Stimulated activated naive CD4-positive, alpha-beta T cell treated with Interleukin-2 at 50 U/mL for 16 hours (primary cell): ENCODE measurements at places on chromosomes 11 and 22.

DNA sequence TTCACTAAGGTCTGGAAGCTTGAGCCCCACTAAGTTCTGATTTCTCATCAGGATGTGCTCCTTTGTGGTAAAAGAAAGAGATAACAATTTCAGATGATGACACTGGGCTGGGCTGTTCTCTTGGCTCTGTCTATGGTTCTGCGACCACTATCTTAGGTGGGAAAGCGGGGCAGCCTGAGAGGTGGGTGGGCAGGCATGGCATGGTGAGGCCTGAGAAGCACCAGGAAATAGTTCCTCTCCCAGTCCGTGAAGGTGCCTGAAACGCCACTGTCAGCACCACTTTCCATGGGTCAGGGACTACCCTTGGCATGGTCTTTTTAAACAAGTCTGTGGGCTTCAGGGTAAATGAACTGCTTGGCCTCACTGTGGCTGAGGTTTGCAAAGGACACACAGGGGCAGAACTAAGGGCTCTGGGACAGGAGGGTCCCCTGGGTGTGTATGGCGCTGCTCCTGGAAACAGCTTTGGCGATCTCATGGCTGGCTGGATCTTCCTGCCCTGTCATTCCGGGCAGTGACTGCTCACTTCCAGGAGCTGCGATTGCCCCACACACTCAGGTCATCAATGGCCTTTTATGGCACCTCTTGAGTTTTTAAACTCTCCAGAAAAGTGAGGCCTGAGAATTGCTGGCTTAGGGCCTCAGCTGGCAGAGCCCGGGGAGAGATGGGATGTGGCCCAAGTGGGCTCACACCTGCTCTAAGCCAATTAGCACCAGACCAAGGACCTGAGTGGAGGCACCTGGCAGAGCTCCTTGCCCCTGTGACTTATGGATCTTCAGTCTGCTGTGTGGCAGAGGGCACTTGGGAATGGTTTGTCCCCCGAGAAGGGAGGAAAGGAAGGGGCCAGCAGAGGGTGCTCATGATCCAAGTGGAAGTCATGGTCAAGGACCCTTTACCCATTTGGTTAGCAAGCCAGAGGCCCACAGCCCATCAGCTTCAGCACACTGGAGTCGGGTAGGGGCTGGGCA lies 55.6 kb upstream of the LYVE1 start:
- no peak for DNase-seq

DNA sequence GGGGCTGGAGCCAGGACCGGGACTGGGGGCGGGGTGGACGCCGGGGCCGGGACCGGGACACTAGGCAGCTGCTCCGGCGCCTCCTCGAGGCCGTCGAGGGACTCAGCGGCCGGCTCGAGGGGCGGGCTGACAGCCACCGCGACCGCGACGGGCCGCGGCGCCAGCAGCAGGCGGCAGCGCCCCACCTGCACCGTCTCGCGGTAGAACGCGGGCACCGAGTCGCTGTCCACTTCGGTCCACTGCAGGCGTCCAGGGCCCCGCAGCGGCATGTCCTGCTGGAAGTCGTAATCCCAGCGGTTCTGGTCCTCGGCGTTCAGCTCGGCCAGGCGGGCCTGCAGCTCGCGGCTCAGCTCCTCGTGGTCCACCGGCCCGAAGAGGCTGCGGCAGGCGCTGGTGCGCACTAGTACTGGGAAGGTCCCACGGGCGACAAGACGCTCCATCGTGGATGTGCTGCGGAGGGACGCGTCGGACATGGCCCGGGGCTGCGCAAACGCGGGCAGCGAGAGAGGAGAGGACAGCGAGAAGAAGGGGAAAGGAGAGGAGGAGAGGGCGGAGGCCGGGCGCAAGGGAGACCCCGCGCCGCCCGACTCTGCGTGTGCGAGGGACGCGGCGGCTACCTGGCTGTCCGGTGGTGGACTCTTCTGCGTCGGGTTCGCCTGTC lies 428 bp downstream of the CDKN1C start:
- DNase-seq = no peak

DNA sequence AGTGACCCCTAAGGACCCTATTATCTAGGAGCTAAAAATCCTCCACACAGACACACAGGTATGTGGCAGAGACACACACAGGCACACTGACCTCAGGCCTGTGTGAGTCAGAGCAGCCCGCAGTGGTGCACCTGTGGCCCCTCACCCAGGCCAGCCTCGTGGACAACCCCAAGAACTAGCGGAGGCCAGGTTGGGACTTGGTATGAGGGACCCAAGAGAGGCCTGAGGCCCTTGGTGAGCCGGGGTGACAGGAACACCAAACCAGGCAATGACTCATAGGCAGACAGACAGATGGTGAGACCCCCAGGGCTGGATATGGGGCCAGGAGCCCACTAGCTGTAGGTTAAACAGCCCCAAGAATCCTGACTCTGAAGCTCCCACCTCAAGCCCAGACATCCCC lies 6.0 kb downstream of the CASTOR1 start:
- DNase-seq = no peak

- no peak for DNase-seq
These were observed 5.9 kb upstream of the MRGPRG start for GRCh38 chr11:3224401-3225057.

- no peak for DNase-seq
These were observed 22.5 kb downstream of the CAT start for GRCh38 chr11:34461215-34461614.

DNA sequence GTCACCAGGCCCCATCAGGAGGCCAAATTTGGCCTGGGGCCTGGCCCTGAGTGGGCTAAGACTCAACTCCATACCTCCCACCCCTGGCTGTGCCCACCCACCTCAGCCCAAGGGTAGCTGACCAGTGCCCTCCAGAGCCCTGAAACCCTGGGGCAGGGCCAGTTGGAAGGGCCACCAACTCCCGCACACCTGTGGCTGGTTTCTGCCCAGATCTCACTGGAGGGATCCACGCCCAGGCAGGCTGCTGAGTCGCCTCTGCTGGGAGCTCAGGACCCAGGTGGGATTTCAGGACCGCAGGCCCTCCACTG lies 8.9 kb upstream of the PIM3 start:
- no peak for DNase-seq

DNA sequence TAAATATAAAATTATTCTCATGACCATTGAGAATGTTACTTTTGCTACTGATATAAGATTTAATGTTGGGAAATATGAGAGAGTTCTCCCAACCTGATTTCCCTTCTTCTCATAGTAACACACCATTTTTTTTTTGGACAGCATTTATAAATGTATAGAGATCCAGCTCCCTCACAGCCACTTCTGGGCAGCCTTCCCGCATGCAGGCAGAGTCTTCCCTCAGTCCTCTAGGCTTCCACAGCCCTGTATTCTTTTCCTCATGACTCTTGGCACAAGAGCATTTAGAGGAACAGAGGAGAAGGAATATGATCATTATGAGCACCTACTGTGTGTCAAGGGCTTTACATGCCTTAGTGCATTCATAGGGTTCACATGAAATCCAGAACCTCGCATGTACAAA lies 9.0 kb downstream of the DTX4 start:
- DNase-seq = no peak

DNA sequence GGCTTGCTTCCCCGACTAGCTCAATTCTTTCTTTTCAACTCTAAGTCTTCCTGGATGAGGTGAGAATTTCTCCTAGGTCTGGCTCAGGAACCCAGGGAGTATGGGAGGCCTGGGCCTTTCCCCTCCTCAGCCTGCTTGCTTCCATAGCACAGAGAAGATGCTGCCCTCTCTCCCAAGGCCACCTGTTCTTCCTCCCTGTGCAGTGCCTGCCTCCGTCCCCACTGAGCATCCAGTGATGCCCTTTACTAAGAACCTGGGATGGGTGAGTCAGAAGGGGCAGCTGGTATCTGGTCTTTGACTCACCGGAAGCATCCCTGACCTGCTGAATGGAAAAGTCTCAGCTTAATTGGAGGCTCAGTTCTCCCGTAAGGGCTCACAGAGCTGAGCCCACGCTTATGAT lies 607.9 kb downstream of the BUD13 start:
- no peak for DNase-seq

GRCh38 chr11:108483163-108483562 lies 15.0 kb downstream of the POGLUT3 start:
- no peak for DNase-seq

GRCh38 chr11:123091506-123091905 lies 29.6 kb upstream of the HSPA8 start:
- DNase-seq = no peak

DNA sequence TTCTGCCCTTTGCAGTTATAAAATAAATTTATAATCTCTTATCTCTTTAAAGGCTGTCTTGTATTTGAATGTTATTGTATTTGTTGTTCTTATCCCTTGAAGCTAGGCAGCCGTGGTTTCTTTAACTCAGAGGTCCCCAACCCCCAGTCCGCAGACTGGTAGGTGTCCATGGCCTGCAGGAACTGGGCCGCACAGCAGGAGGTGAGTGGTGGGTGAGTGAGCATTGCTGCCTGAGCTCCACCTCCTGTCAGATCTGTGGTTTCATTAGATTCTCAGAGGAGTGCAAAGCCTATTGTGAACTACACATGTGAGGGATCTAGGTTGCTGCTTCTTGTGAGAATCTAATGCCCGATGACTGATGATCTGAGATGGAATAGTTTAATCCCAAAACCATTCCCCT lies 380.0 kb upstream of the CCDC90B start:
- DNase-seq = no peak

- no peak for DNase-seq
These were observed 1.2 kb upstream of the SLN start for GRCh38 chr11:107713009-107713408.

GRCh38 chr11:44899959-44900358 lies 50.7 kb downstream of the TP53I11 start:
- no peak for DNase-seq

DNA sequence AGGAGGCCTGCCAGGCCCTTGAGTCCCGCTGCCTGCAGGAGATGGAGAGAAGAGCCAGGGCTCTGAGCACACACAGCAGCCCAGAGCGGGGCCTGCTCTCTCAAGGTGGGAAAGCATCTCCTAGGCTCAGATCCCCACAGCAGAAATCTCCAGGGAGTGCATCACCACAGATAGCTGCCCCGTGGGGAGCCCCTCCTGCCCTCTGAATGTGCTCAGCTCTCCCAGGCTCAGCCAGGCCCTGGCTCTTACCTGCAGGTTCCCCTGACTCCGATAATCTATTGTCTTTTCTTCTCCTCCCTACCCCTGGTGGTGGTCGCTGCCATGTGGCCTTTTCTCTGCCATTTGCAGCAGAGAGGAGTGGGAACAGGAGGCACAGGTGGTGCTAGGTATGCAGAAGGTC lies 49.9 kb downstream of the BTG4 start:
- no peak for DNase-seq

- DNase-seq = no peak
These were observed 5.5 kb downstream of the DCUN1D5 start for GRCh38 chr11:103086461-103086860.

DNA sequence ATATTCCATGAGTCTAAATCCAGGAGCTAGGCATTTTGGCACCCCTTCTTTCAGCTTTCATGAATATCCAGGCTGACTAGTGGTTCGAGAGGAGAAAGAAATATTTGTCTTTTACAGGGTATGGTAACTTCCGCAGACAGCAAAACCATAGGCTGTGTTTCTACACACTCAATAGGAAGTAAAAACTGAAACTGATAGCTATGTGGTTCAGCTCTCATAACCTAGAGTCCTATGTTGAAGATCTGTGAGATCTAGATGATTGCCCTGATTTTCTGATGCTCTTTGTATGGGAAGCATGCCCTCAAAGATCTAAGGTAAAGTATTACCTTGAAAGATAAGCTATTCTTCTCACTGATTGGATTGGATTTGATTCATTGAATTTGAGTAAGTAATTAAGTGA lies 118.3 kb downstream of the CD44 start:
- no peak for DNase-seq

DNA sequence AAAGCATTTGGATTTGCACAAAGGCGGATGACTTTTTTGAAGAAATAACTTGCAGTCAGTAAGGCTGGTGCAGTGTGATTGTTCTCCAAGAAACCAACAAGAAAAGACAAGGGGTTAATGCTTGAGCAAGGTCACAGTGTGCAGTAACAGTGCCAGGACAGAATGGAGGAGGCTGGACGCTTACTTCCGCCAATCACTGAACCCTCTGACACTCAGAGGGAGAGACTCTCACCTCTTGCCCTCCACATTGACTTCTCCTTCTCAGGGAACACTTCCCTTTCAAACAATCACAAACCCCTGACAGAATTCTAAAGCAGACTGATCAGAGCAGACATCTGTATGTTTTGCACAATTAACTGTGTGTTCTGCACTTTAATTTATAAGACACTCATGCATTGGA lies 228.4 kb downstream of the BLID start:
- no peak for DNase-seq

DNA sequence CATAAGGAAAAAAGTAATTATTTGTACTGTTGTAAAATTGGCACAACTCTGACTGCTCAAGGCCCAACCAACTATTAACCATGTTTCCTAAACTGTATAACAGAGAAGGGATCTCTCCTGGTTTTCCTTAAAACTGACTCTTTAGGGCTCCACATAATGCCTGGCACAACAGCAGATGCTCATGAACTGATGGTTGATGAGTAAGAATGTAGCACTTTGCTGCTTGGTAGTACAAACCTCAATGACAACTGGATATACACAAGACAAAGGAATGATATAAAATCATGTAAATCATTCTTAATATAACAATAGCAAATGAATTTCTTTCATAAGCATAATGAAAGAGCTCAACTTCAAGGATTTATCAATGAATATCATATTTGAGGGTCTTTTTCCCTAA lies 11.7 kb downstream of the MSANTD2 start:
- no peak for DNase-seq

DNA sequence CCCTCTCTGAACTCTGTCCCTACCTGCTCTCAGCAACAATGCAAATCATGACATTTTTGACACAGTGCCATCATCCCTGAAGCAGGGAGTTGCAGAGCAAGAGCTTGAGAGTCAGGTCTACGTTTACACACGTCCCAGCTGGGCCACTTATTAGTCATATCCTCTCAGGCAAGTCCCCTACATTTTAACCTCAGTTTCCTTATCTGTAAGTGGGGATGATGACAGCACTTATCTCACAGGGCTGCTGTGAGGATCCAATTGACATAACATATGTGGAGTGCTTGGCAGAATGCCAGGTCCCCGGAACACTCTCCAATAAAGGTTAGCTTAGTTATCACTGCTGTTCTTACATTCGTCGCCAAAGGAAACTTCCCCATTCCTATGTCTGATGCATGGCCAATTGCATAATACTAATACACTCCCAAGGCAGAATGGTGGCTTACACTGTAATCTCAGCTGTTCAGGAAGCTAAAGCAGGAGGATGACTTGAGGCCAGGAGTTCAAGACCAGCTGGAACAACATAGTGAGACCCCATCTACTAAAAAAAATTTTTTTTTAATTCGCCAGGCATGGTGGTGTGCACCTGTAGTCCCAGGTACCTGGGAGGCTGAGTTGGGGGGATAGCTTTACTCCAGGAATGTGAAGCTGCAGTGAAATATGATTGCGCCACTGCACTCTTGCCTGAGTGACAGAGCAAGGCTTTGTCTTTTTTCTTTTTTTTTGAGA lies 16.6 kb downstream of the ASCC2 start:
- DNase-seq = no peak
